ENCODE measurements at places on chromosomes 13 and 19.

DNA sequence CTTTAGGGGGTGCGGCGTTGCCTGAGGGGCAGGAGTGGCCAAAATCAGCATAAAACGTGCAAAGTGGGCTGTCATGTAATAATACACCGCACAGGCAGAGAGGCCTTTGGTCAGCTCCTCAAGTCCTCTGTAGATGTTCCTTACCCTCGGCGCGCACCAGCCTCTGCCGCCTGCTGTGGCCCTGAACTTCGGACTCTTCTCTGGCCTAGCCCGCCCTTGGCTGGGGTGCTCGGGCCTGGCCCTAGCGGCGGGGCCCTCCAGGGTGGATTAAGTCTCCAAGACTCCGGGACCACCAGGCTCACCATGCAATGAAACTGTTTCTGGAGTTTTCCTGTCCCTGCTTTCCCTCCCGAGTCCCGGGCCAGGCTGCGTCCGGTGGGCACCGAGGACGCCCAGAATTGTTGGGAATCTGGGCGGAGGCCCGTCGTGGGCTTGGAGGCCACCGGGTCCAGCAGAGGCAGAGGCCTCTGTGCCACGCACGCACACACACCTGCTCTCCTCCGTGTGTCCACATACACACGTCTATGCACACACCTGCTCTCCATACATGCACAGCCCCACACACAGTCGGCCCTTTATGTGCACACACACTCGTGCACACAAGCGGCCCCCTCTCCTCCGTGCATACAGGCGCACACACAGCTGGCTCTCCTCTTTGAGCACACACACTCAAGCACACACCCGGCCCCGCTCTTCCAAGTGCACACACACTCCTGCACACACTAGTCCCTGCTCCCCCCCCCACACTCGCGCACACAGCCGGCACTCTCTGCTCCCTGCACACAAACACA is 1.5 kb upstream of the TFDP1 start:
- DNase-seq: no peak

DNA sequence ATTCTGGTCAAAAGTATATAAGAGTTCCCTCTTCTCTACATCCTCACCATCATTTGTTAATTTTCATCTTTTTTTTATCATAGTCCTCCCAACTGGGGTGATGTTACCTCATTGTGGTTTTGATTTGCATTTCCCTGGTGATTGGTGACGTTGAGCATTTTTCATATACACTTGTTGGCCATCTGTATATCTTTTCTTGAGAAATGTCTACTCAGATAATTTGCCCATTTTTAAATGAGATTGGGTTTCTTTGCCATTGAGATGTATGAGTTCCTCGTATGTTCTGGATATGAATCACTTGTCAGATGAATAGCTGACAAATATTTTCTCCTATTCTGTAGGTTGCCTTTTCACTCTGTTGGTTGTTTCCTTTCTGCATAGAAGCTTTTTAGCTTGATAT is 2.4 kb downstream of the CD33 start:
- no peak for DNase-seq

GRCh38 chr19:18896421-18896841 is 473 bp upstream of the CERS1 start:
- DNase-seq: no peak

DNA sequence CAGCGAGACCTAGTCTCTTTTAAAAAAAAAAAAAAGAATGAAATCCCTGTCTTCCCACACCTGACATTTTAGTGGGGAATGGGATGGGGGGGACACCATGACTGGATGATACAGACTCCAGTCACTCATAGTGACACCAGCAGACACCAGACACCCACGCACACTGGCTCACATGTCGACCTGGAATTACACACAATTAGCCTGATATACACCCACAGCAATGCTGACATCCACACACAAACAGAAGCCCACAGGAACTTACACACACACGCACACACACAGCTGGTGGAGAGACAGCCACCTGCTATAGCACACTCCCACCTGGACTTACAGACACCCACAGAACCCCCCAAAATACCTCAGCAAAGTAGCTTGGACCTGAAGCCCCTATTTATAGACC is 8.3 kb upstream of the NANOS3 start:
- no peak for DNase-seq

DNA sequence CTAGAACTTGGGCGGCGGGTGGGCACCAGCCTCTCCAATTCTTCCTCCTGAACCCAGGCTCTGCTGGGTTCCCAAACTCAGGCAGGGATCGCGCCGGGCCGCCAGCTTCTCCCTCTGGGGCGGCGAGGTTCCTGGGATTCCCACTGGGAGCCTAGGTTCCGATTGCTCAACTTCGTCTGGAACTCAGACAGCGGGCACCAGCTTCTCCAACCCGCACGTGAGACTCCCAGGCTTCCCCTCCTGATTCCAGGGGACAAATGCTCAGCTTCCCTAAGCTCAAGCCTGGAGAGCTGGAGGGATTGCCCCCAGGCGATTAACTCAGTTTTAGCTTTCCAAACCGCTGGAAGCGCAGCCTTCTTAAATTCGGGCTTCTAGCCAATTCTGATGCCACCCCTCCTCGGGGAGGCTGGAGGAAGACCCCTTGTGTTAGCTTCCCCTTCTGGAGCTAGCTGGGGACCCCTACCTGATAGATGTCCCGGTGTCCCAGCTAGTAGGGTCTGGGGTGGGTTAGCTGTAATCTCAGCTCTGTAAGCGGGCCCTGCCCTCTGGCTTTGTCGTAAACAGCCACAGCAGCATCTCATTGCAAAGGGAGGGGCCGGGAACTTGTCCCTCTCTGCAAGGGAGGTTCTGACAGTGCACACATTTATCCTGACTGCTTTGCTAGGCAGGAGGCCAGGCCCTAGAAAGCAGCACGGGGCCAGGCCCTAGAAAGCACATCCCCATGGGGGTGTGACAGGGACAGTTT is 671 bp downstream of the MCOLN1 start:
- DNase-seq: no peak

Data from activated CD8-positive, alpha-beta memory T cell treated with anti-CD3 and anti-CD28 coated beads for 1 hour (primary cell).